Natural killer cell treated with Interleukin-12 subunit alpha and Interleukin-12 subunit beta and Interleukin-15 and Interleukin-18, amount 100 ng/mL, for 72 hours (primary cell): ENCODE measurements at places on chromosomes 16 and 17. TPM values are rescaled to one million over a fixed set of nuclear protein-coding genes. Genes with fewer than 3 reads are reported as not detected.

The PIMREG gene
- total RNA-seq = 3.9 TPM

The CARD14 gene
- total RNA-seq = not detected

The CCL5 gene
- total RNA-seq = 97.5 TPM

The TMEM106A gene
- total RNA-seq = 31.5 TPM
